Bronchial epithelial cell (primary cell): ENCODE measurements at places on chromosomes 3 and 15.
A peak's percentile ranks its signal among the peaks of the same experiment; 100 is the strongest.

- peak; percentile 15 for DNase-seq
Measured at GRCh38 chr3:154015307-154015706, 105.9 kb upstream of the ARHGEF26 start.

DNA sequence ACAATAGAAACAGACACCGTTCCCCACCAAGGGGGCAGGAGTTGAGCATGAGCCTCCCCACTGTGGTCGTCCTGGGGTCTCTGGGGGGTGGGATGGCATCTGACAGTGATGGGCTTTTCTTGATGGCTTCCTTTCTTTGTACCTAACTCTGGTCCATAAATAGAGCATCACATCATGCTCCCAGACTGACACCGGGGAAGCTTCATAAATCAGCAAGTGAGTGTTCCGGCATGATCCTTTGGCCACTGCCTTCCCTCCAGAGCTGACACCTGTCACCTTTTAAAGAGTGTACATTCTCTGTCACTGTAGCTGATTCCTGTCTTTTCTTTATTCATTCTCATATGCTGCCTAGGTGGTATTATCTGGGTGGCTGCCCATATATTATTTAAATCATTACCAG is 129.9 kb downstream of the ROBO2 start:
- DNase-seq = no peak

- no peak for DNase-seq
Measured at GRCh38 chr3:134543113-134543512, 57.3 kb downstream of the CEP63 start.

GRCh38 chr3:170189398-170190256 is 8.1 kb upstream of the PHC3 start:
- DNase-seq = no peak

DNA sequence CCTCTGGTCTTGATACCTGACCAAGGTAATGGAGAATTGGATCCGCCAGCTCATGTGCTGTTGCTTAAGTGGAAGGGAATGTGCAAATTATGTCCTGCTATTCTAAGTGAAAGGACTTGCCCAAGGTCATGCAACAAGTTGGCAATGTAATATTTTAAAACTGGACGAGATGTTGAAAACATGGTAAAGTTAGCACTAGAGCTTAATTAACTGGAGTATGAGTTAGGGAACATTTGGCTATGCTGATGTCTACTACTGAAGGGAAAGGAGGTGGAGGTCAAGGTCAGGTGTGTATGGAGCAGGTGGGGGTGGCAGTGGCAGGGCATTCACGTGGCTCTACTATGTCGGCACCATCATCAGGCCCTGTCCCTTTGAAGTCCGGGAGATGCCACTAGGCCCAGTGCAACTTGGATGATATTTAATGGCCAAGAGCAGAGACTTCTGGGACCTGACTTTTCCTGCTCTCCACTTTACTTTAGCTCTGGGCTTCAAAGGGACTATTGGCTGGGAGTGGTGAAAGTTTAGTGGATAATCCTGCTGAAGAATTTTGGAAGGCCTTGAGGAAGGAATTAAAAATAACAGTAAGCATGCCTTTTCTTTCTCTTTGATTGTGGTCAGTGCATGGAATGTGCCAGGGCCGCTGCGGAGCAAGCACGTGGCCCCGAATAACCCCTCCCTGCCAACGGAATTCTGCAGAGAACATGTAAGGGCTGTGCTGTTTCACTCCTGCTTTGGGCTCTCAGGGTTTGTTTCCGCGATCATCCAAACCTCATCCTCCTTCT is 14.9 kb downstream of the SMAD3 start:
- DNase-seq = no peak

DNA sequence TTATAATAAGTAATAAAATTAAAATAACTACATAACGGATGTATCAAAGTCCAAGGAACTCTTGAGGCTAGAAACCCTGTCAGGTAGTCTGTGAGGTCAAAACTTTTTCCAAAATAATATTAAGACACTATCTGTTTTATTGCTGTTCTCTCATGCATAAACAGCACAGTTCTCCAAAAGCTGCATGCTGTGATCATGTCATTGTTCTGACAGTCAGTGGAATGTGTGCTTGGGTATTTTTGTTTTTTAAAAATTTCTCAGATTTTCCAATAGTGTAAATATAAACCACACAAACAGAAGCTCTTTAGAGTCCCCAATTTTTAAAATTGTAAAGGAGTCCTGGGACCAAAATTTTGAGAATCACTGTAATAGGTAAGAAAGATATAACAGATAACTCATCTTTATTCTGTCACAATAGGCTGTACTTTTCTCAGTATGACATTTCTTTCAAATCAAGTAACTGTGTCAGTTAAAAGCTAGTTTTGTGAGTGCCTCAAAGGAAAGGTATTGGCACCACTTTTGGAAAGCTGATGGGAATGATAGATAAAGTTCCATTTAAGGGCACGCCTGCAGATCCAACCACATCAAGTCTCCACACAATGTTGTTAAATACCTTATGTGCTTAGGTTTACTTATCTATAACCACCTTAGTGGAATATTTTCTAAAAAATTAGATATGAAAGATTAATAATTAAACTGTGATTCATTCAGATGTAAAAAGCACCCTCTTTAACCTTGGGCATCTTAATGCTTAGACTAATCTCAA is 49.3 kb downstream of the CEP152 start:
- DNase-seq = no peak

- DNase-seq = no peak
Measured at GRCh38 chr15:64691896-64692565, 83.4 kb downstream of the RBPMS2 start.

DNA sequence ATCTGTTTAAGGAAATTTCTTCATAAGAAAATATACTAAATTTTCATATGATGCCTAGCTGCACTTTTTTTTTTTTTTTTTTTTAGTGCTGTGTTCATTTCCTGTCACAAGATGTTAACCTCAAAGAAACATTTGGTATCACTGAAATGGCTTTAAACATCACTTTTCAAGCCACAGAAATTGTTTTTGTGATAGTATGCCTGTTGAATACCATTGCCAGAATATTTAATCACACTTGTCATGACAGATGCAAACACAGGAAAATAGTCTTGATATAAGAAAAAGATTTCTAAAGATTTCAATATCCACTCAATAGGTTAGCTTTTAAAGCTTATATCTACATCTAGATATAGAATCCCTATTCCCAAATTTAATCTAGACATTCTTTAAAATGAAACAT is 608.5 kb upstream of the AGTR1 start:
- no peak for DNase-seq

GRCh38 chr3:16112910-16113504 is 61.5 kb upstream of the GALNT15 start:
- DNase-seq = peak; percentile 61

GRCh38 chr3:183493296-183494045 is 62.0 kb downstream of the KLHL6 start:
- peak; percentile 65 for DNase-seq

DNA sequence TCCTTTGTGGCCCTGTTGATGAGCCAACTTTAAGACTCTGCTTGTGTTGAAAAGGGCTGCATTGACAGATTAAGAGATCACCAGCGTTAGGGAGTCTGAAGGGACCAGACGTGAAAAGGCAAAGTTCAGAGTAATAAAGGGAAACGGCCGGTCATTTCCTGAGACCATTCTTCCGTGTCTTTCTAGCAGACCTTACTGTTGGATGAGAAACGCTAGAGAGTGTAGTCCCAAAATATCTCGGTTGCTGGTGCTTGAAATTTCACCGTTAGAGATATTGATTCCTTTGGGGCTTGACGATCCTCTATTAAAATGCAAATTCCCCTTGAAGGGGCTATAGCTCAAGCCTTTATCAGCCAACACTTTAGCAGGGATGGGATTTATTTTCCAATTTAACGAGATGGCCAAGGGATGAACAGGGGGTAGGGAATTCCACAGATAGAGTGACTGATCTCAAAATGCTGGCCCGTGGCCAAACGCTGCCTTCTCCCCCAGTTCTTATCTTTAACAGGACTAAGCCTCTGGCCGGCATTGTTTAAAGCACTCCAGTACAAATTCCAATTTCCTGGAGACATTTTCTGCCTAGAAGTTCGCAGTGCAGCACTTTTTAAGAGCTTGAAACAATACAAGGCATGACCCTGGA is 250.4 kb downstream of the TJP1 start:
- DNase-seq = no peak

DNA sequence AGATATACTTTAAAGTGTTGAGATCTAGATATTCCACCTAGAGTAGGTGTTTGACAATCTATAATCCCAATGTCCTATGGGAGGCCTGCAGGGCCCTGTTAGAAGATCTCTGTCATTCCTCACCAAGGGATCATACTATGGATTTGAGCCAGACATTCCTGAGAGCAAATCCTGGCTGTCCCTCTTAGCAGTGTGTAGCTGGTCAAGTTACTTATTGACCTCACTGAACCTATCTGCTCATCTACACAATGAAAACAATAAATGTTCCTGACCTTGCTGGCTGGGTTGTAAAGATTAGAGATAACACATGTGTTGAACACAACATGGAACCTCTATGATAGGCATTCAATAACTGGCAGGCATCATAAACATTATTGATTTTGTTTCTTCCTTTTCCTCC is 265.6 kb upstream of the ATP11B start:
- no peak for DNase-seq

GRCh38 chr15:48569591-48570302 is 75.8 kb downstream of the FBN1 start:
- no peak for DNase-seq

DNA sequence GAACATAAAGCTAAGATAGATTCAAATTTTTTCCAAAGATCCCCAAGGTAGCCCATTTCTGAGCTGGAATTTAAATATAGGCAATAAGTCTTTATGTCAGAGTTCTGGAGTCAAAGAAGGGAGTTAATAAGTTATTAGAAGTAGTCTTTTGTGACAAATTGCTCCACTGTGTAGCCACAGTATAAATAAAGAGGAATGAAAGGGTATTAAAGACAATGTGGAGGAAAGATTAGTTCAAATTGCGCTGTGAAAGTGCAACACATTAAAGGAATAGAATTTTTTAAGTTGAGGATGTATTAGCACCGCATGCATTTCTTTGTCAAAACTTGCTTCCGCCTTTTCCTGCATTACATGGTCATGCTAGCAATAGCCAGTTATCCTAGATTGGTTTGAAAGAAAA is 666.6 kb upstream of the CCDC54 start:
- DNase-seq = no peak

DNA sequence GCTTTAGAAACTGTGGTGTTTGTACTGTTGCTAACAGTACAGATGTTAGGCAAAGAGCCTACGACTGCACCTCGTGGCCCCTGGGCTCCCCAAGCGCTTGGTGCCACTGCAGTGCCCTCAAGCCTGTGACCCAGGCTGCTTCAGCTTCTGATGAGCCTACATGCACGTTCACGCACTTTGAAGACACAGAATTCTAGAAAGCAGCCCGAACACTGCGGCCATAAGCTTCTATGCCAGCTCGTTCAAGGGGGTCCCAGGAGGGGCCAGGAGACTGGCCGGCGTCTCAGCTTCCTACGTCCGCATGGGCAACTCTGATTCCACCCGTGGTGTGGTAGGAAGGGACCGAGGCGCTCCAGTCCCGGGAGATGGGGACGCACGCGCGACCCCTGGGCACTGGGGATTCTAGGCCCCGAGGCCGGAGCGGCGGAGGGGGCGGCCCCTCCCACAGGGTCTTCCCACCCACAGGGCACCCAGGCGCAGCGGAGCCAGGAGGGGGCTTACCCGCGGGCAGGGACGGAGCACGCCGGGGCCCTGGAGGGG is 653 bp downstream of the MYO5C start:
- no peak for DNase-seq

GRCh38 chr3:143119009-143119914 is at the start of gene CHST2:
TSS of gene CHST2 (plus strand) at chr3:143119771. CDS start at chr3:143120817, 1,046 bp downstream.
- DNase-seq = peak; percentile 41

GRCh38 chr15:74850393-74850792 is 7.4 kb upstream of the ULK3 start:
- no peak for DNase-seq

DNA sequence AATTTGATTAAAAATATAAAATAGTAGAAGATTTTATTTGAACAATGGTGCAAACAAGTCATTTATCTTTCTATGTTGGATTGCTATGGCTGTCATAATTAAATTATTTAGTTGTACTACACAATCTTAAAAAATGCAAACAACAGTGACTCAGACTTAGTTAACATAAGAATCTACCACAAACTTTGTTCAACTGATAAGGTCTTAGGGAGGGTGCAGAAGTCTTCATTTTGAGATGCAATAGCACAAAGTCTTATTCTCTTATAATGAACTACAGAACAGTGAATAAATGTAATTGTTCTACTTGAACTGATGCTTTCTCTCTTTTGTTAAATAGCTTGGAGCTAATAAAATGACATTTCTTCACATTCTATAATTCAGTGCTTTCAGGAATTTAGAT is 482.8 kb upstream of the NAALADL2 start:
- DNase-seq = peak; percentile 51

DNA sequence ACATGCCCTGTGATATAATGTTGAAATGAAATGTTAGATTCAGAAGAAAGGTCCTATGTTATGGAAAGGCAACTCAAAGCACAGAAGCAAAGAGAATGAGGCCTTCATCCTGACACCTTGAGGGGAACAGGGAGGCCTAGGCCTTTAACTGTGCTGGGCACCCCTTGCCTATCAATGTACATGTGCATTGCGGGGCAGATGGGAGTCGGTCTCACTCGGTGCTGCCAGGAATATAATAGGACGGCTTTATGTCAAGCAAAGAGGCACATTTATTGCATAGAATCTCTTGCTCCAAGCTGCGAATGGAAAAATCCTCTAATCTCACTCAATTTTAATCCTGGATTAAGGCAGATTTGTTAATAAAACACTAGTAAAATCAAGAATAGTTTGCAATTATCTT is 301.0 kb upstream of the SOX14 start:
- DNase-seq = no peak

DNA sequence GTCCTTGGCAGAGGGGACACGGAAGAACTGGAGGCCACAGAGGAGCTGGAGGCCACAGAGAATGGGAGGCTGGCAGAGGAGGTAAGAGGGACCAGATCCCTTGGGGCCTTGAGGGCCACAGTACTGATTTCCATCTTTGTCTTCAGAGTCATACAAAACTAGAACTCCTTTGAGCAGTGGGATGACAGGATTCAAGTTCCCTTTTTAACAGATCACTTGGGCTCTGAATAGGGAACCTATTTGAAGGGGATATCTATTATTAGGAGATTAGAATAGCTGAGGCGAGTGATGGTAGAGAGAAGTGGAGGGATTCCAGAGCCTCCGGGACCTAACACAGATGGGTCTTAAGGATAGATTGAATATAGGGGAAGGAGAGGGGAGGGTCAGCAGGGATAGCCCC is 55.7 kb downstream of the OXNAD1 start:
- no peak for DNase-seq

DNA sequence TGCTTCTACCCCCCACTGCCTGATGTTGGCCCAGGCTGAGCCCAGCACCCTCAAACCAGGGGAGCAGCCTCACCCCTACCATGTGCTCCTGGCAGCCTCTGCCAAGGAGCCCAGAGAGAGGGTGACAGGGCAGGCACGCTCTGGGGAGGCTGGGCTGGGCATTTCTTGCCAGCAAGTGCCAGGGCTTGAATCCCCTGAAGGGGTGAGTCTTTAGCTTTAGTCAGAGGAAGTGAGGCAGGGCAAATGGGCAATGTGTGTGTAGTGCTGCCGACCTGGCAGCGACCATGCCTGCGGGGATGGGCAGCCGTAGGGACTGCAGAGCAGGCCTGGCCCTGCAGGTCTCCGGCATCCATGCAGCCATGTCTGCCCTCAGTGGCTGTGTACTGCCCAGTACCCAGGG is 18.1 kb downstream of the DUSP7 start:
- peak; percentile 82 for DNase-seq

GRCh38 chr3:14397046-14397445 is 5.4 kb upstream of the SLC6A6 start:
- DNase-seq = no peak
